ENCODE measurements at places on chromosomes 16 and 17.

DNA sequence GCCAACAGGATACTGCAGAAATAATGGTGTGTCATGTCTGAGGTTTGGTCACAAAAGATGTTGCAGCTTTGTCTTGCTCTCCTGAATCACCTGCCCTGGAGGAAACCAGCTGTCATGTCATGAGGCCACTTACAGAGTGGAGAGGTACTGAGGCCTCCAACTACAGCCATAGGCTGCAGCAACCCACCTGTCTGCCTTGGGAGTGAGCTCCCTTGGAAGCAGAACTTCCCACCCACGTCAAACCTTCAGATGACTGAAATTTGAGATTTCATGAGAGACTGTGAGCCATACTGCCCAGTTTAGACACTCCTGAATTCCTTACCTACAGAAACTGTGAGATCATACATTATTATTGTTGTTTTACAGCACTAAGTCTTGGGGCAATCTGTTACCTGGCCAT lies 475.9 kb downstream of the HS3ST3B1 start:
- DNase-seq, result no peak

- no peak for DNase-seq
Measured at GRCh38 chr17:43644081-43644480, 17.6 kb downstream of the MEOX1 start.

GRCh38 chr17:67867591-67867990 lies 42.3 kb downstream of the BPTF start:
- no peak for DNase-seq

DNA sequence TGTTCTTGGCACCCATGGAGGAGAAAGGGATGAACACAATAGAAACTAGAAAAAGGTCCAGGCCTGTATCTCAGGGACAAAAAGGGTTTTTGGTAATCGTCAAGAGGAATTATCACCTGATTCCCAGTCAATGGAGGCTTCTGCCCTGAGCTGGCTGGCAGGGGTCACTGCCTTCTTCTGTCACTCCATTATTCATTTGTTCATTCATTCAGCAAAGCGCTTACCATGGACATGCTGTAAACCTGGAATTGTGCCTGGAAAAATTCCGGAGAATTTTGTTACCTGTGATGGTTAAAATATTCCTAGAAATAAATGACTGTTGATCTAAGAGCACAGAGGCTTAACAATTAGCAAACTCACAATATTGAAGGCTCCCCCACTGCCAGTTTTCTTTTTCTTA lies 212.3 kb downstream of the SHISA9 start:
- no peak for DNase-seq

- no peak for DNase-seq
Measured at GRCh38 chr17:16818821-16819683, 129.0 kb downstream of the CCDC144A start.

DNA sequence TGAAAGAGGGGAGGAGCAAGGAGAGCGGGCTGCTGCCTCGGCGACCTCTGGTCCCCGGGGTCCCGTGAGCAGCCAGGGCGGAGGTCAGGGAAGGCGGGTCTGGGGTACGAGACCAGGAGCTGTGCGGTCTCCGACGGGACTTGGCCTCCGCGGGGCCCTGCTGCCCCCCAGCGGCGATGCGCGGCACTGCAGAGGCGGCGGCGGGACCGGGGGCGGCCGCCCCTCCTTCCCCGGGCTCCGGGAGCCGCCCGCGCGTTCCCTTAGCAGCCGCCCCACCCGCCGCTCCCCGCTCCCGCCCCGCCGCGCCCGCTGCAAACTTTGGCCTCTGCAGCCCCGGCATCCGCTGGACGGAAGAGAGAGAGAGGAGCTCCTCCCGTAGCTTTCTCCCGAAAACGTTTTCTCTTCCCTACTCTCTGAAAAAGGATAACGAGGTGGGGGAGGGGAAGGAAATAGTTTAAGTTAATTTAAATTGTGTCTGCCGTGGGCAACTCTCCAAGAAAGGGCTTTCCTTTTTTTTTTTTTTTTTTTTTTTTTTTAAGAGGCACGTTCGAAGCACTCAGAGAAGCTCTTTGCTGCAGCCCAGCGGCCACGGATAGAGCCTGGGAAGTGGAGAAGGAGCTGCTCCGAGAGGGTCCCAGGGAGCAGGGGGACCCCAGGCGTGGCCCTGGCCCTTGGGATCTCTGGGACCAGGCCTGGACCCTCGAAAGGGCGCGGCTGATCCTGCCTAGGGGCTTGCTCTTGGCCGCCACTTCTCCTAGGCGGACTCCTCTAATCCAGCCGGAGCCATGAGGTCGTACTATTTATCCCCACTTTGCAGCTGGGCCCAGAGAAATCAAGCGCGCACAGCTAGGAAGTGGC lies 43.2 kb downstream of the C16orf82 start:
- DNase-seq, result peak; percentile 20

DNA sequence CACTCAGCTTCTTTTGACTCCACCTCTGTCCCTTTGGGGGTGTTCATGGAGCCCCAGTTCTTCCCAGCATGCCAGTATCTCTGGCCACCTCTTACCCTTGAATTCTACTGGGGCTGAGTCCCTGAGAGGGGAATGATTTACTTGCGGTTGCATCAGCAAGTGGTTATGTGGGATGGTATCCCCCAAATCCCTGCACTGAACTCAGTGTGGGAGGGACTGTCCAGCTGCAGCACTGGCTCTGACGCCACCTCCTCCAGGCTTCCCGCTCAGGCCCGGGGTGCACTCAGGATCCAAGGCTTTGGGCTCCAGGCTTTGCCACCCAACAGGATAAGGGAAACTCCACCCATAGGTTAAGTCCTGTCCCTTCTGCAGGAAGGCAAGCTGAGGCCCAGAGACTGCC lies 21.1 kb upstream of the BRD7 start:
- no peak for DNase-seq

DNA sequence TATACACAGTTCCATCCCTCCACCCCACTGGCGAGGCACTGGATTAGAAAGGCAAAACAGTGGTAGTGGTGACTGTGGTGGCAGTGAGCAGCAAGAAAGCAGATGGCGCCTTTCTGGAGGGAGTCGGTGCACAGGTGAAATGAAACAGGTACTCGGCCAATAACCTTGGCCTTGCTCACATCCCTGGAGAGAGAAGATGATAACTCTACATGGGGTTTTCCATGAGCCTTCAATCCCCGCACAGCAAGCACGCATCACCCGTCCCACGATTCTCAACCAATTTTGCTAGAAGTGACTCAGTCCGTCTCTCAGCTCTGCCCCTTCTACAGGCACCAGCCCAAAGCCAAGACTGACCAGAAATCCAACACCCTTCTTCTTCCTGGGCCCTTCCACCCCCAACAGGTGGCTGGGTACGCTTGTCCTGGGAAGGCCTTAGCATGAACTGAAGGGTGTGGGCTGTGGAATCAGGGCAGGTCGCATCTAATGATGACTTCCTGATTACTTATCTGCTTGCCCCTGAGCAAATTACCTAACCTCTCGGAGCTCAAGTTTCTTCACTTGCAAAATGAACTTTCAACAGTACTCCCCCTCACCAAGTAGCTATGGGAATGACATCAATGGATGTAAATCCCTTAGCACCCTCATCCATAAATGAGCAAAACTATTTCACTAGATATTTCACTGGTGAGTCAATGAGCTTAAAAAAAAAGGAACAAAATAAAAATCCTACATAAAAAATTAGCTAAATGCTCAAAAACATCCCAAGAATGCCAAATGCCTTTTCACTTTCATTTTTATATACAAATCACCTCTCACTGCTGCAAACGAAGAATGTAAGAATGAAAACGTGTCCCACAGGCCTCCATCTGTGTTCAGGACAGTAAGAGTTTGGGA lies 18.0 kb downstream of the XPO6 start:
- peak; percentile 87 for DNase-seq

DNA sequence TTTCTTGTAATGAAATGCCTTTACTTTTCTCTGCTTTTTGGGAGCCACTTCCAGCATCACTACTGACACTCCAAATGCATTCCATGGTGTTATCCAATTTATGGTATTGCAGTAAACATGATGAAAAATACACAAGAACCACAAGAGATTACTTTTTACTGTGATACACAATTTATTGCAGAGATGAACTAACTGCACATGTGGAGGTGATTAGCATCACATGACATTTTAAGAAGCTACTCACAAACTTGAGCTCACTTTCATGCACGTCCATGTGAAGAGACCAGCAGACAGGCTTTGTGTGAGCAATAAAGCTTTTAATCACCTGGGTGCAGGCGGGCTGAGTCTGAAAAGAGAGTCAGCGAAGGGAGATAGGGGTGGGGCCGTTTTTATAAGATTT lies 780.5 kb upstream of the GOT2 start:
- no peak for DNase-seq

GRCh38 chr17:58706351-58707140 lies 14.1 kb downstream of the RAD51C start:
- no peak for DNase-seq

GRCh38 chr17:40459636-40460603 lies 16.7 kb downstream of the IGFBP4 start:
- DNase-seq, result no peak

DNA sequence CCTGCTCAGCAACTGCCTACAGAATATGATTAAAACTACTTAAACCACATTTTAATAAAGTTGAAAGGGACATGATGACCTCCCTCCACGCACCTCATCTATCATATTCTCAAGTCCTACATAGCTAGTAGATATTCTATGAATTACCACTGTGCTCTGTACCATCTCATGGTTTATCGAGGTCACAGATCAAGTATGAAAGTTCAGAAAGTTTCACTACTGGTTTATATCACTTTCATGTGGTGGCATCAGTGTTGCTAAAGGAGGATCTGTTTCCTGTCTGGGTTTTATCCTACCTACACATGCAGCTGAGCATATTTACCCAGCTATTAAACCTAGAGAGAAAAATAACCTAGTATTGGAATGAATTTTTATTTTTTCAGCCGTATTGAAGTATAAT lies 214.9 kb upstream of the MON1B start:
- DNase-seq, result no peak

DNA sequence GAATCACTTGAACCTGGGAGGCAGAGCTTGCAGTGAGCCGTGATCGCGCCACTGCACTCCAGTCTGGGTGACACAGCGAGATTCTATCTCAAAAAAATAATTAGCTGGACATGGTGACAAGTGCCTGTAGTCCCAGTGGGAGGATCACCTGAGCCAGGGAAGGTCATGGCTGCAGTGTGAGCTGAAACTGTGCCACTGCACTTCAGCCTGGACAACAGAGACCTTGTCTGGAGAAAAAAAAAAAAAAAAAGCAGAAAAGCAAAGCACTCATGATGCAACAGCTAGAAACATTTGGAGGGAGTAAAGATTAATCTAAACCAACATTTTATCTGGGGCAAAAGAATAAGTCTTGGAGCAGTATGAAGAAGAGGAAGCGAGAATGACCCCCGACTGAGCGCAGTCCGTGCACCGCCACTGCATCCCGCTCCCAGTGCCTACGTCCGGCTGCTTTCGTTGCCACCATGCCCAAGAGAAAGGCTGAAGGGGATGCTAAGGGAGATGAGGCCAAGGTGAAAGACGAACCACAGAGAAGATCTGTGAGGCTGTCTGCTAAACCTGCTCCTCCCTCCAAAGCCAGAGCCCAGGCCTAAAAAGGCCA lies 8.2 kb downstream of the PRPSAP1 start:
- DNase-seq, result no peak

DNA sequence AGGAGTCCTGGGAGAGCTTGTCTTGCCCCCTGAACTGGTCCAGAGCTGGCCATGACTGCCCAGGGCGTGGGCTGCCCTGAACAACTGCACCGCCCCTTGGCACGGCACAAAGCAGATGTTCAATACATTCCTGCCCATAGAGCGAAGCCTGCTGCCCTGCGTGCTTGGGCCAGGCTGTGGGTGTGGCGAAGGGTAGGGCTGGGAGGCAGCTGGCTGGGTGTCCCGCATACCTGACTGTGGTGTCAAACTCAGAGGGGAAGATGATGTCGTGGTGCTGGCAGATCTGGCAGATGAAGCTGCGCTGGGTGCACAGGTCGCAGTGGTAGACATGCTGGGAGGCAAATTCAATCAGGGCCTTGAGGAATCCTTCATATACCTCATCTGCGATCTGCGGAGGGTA lies 124.2 kb upstream of the SMURF2 start:
- DNase-seq, result no peak
